ENCODE measurements at places on chromosomes 7 and 10.

- no peak for DNase-seq
Measured at GRCh38 chr10:35237766-35238512, 98.4 kb upstream of the CCNY start.

DNA sequence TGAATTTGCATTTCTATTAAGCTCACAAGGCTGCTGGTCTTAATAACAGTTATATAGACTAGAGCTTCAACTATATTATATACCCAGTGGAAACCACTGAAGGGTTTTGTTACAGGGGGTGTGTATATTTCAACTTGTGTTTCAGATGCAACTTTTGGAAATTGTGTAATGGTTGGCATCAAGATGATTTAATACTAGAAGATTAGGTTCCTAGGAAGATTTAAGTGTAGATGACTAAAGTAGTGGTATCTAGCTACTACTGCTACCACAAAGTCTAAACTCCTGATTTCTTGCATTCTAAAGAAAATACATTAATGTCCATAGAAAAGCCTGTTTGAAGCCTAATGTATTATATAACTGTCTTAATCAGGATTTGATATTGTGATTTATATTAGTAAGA lies 30.2 kb downstream of the AHR start:
- no peak for DNase-seq

- no peak for DNase-seq
Measured at GRCh38 chr7:51349820-51350545, 33.4 kb upstream of the COBL start.

DNA sequence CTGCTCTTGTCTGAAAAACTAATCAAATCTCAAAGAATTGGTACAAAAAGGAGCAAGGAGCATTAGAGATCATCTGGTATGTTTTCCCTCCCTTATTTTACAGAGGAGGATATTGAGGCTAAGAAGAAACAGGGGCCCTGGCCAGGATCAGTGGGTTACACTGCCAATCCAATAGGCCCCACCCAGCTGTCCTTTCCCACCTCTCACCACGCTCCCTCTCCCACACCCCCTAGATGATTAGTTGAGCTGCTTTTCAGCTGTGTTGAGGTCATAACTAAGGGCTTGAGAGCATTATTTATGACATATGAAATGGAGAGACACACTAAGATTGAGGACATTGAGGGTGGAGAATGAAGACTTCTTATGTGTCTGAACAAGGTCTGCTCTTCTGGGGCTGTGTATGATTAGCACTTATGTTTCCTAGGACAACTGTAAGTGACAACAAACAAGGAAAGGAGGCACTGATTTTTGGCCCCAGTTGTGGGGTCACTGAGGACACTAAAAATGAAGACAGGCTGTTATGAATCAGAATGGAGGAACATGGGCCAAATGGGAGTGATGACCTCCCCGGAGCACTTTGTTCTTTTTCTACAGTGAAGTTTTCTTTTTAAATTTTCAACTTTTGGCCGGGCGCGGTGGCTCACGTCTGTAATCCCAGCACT lies 26.5 kb downstream of the VWA2 start:
- no peak for DNase-seq

GRCh38 chr7:151864081-151864480 lies 12.8 kb downstream of the PRKAG2 start:
- DNase-seq = peak; percentile 61

DNA sequence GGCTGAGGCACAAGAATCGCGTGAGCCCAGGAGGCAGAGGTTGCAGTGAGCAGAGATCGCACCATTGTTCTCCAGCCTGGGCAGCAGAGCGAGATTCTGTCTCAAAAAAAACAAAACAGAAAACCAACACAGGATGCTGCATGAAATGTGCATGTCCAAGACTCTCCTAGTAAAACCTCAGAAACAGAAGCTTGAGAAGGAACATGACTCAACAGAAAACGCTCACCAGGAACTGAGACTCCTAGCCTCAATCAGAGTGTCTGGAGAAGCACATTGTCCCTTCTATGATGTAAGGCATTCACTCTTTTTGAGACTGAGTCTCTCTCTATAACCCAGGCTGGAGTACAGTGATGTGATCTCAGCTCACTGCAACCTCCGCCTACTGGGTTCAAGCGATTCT lies 168.3 kb downstream of the MYOF start:
- no peak for DNase-seq

DNA sequence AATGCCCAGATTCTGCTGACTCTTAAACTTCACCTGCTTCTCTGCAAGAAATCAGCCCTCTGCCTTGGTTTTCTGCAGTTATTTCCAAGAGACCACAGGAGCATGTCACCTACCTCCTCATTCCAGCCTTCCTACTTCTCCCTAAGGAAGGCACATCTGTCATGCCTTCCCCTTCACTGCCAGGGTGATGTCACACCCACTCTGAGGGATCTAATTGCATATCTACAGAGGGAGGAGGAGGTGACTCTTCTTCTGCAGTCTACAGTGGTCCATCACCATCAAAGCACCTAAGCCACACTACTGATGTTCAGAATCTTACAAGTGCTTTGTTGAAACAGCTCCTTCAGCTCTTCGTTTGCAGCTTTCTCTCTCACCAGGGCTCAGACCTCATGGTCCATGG lies 275.5 kb downstream of the FGFR2 start:
- no peak for DNase-seq

GRCh38 chr10:78695846-78696245 lies 372.9 kb upstream of the ZMIZ1 start:
- DNase-seq = no peak

DNA sequence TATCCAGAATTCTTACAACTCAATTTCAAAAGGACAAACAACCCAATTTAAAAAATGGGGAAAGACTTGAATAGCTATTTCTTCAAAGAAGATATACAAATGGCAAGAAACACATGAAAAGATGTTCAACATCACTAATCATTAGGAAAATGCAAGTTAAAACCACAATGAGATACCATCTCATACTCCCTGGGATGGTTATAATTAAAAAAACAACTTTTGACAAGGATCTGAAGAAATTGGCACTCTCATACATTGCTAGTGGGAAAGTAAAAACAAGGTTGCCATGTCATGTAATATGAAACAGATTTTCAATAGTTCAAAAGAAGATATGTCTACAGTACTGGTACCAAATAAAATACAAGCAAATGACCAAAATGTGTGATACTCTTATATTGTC lies 9.0 kb downstream of the OAT start:
- no peak for DNase-seq

DNA sequence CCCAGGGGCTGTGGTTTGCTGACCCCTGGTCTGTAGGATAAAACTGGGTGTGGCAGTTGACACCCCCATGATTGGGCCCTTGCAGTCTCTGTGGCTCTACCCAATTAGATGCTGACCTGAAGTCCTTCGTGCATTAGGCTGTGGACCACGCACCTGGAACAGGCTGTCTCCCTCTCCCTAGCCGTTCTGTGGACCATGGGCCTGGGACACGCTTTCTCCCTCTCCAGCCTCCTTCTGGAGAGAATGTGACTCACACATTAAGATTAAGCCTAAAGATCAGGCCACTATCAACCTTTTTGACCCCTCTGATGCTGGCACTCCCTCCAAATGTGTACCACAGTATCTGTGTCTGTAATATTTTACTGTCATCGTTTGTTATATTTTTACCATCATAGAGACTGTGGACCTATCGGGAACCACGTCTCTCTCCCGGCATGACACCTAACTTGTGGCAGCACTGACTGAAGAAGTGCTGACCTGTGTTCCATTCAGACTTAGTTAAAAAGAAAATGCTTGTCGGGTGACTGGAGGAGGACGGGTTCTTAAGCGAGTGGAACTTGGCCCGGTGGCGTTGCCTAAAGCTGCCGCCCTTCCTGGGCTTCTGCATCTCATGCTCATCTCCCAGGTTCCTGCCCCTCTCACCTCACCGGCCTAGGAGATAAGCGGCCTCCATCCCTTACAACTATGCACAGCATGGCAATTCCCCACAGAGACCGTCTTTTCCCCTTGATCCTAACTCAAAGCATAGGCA lies 92.8 kb downstream of the WDR37 start:
- DNase-seq = no peak

DNA sequence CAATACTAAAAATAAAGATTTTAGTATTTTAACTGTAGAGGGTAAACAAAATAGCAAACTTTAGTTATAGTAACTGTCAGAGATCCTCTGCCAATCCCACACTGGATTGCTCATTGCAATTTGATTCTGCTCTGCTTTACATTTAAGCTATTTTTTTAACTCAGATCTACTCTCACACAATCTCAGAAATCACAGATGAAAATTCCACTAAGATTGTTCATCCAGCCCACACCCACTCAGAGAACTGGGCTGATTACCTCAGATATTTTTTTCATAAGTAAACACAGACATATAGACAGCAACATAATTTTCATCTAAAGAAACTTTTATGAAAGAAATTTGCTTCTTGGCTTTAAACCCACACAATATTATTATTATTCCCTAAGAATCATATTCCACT lies 7.0 kb downstream of the OSBPL3 start:
- no peak for DNase-seq

DNA sequence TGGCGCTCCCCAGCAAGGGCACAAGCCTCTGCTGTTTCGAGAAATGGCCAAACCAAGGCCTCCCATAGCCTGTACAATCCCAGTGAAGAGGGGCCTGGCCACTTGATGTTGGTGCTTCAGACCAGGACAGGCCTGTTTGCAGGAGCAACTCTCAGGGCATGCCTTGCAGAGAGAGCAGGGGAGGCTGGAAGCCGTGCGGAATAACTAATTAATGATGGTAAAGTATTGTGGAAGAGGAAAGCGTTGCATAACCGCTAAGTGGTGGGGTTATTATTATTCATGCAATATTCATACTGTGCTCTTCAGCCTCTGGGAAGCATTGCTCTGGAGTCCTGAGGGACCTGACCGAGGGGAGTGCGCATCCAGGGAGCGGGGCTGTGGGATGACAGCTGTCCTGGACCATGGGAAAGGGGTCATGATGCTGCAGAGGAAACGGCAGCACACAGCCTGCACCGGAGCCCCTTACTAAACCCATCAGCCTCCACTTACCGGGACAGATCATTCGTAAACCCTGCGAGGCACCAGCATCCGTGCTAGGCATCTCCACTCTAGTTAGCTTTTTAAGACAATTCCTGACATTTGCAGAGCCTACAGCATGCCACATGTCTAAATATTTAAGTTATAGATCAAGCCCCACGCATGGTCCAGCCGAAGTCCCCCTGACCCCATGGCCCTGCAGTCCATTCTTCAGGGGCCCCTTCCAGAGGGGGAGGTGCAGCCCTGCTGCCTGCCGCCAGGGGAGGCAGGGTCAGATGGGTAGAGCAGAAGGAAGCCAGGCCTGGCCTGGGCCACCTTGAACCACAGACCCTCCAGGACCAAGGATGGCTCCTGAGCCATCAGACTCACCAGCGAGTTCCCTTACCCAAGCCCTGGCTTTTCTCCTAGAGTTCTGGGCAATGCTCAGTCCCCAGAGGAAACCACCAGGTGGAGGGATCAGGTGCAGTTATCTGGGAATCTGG lies 11.6 kb downstream of the TMEM273 start:
- DNase-seq = peak; percentile 29

DNA sequence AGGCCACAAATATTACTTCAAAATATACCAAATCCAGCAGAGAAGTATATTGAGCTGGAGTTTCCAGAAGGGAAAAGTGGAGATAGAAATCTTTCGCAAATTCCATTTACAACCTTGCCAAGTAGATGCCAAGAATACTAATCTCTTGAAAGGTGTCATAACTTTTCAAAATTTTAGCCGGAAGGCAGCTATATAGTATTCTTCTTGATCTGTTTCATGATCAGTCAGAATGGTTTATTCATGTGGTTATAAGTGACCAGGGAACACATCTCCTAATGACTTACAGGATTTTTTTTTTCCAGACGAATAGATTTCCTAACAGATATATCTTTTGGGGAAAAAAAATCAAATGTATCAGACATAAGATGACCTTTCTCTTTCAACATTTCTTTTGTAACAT lies 270.7 kb downstream of the TSPAN12 start:
- DNase-seq = no peak

GRCh38 chr7:158698657-158699195 lies 5.9 kb downstream of the NCAPG2 start:
- DNase-seq = no peak

- no peak for DNase-seq
Measured at GRCh38 chr7:47893238-47893637, 55.0 kb downstream of the PKD1L1 start.

GRCh38 chr10:124717911-124718741 lies 26.1 kb downstream of the FAM53B start:
- no peak for DNase-seq

Measured in right lobe of liver (tissue), 6 donors.